ENCODE measurements at places on chromosomes 1 and 21. TPM values are rescaled to one million over a fixed set of nuclear protein-coding genes. Genes with fewer than 3 reads are reported as not detected.

Gene PLEKHO1
- total RNA-seq, result 45.9 TPM

Gene SLC30A2
- total RNA-seq, result 3.0 TPM

Gene PRR9
- not detected for total RNA-seq

Gene NGF
- 4.0 TPM for total RNA-seq

Gene IVL
- total RNA-seq, result not detected

Gene CRNN
- not detected for total RNA-seq

Gene OR6N1
- total RNA-seq, result not detected

Gene FALEC
- total RNA-seq, result not detected

Gene PRDM15
- total RNA-seq, result 3.8 TPM

Gene CLCA4
- not detected for total RNA-seq

GRCh38 chr1:147600119-147601111 lies 59.1 kb downstream of the BCL9 start:
- DNase-seq, result no peak

DNA sequence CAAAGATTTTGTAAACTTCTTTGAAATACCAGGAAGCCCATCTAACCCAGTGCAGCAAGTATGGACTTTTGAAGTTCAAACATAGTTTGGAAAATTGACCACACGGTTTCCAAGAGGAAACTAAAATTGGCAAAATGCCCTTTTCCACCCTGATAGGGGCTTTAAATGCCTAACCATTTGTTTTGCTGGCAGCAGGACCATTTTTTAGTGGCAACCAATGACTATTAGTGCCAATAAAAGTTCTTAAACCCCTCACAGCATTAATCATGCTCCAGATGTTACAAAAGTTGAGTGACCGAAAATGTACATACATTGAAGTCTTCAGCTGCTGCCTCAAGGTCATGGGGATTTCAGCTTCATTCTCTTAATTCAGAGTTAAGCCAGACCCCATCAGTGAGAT lies 46.4 kb upstream of the ENAH start:
- no peak for DNase-seq

GRCh38 chr1:47175227-47175934 lies 14.5 kb downstream of the PDZK1IP1 start:
- no peak for DNase-seq

- no peak for DNase-seq
These were observed 19.4 kb downstream of the PDE4B start for GRCh38 chr1:65812065-65812464.

GRCh38 chr1:177611402-177611801 lies 358.5 kb downstream of the SEC16B start:
- DNase-seq, result no peak

GRCh38 chr1:43942411-43942810 lies 4.3 kb upstream of the IPO13 start:
- no peak for DNase-seq

- DNase-seq, result no peak
These were observed 69.9 kb upstream of the TARDBP start for GRCh38 chr1:10942542-10942912.

DNA sequence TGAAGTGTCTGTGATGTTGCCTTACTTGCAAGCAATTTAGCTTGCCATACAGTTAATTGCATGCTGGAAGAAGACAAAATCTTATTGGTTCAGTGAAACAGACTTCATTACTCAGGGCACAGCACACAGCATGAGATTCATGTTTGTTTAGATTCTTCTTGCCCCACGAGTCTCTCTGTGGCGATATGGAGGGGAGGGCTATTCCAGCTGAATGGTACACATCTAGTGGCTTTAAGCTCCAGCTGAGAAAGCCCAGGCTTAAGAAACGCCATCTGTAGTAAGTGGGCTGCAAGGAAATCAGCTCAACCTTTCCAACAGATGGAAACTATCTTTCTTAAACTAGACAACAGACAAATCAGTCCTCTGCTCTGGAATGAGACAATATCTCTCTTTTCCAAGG lies 1022.0 kb downstream of the NCAM2 start:
- no peak for DNase-seq

GRCh38 chr1:15885269-15885668 lies 37.8 kb downstream of the SPEN start:
- no peak for DNase-seq

DNA sequence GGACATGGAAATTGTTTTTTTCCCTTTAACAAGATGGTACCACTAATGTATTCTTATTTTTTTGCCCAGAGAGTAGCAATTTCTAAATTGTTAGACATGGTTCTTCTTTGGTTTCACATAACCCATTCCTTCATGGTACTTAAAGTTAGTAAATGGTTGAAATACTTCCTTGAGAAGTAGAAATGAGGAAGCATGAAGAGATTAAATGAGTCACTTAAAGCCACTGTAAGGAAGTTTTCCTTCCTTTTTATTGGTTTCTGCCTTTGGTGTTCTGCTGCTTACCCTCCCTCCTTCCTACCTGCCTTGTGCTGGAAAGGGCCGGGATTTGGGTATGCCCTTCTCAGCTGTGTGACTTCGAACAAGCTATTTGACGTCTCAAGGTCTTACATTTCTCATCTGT lies 101.0 kb downstream of the KIF26B start:
- DNase-seq, result no peak

- no peak for DNase-seq
These were observed 35.2 kb upstream of the RCSD1 start for GRCh38 chr1:167594822-167595221.

DNA sequence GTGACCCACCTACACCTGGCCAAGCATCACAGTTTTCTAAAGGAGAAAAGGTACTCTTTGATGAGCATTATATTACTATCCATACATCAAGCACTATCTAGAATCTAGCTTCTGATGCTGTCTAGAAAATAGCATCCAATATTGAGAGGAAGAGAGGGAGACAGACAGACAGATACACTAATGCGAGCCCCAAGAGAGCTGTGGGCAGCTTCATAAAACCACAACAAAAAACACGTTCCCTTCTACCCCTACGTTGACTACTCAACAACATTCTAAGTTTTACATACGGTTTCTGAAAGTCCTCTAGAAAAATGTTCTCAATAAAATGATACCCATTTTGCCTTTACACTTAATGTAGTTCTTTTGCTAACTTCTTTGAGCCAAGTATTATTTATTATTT lies 221.8 kb downstream of the SLC45A1 start:
- no peak for DNase-seq

- DNase-seq, result no peak
These were observed 55.0 kb downstream of the NTMT2 start for GRCh38 chr1:170200621-170201397.

- DNase-seq, result no peak
These were observed 3.7 kb upstream of the PAQR6 start for GRCh38 chr1:156251527-156251926.

- no peak for DNase-seq
These were observed 570 bp upstream of the PEX10 start for GRCh38 chr1:2412773-2413494.

GRCh38 chr1:85584264-85584781 lies 3.8 kb downstream of the CCN1 start:
- no peak for DNase-seq

- no peak for DNase-seq
These were observed 190.6 kb downstream of the DPYD start for GRCh38 chr1:97730271-97730670.

DNA sequence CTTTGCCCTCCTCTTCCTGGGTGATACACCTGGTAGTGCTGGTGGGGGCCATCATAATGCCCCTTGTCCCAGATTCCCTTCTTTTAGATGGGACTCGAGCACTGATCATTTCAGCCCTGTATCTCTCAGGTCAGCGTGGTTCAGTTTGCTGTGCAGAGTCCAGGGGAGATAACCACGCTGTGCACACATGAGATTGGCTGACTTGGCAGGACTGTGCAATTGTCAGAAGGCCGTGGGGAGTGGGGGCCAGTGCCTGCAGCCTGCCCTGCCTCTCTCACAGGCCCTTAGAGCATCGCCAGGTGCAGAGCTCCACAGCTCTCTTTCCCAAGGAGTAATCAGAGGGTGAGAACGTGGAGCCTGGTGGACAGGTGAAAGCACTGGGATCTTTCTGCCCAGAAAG lies 15.2 kb downstream of the EPHX1 start:
- DNase-seq, result no peak

DNA sequence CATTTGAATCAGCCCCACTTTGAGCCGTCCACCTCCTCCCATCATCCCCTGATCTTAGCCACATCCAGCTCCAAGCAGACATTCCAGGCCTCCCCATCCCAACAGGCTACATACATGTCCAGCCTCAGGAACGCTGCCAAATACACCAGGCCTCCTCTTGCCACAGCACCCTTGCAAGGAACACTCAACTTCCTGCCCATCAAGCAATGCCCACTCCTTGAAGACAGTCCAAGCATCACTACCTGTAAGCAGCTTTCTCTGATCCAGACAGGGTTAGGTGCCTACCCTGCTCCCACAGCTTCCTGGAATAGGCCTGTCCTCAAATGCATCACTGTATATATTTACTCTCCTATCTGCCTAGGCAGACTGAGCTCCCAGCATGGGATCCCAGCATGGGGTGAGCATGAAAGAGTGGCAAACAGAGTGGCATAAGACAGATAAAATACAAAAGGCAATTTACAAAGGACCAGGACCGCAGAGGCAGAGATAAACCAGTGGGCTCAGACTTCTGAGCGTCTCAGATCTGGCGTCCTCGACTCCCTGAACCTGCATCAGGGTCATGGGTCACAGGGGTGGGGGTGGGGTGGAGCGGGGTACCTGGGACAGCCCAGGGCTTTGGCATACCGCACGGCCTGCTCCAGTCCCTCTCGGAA lies 816 bp downstream of the HYI start:
- DNase-seq, result no peak

GRCh38 chr1:10431070-10431730 lies 967 bp downstream of the CENPS start:
- no peak for DNase-seq

DNA sequence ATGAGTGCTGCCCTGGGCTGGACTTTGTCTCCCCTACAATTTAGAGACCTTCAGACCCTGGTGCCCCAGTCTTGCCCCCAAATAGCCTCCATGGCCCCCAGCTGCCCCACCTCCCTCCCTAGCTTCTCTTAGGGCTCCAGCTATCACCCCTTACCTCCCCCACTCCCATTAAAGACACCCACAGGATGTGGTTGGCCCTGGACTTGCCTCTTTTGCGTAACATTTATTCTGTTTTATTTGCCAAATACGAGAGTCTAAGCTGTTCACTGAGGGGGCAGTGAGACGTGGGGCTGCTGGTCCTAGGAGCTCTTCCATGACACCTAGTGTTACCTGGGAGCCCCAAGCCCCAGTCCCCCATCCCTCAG lies 4.5 kb downstream of the ZC3H12A start:
- DNase-seq, result no peak

GRCh38 chr1:207870306-207871031 lies 40.5 kb downstream of the CD34 start:
- DNase-seq, result no peak

DNA sequence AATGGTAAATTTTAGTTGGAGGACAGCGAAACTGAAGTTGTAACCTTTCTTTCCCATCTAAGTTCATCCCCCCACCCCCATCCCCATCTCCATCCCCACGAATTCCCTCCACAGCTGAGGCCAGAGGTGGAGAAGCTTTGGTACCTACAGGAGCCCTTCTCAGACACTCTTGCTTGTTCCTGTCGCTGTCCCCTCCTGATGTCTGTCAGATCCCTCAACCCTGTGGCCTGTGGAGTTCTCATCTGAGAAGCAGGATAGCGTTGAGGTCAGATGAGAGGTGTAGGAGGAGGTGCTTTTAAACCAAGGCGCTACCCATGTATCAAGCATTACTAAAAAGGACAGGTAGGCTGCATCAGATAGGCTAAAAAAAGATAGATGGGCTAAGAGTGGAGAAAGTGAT lies 769 bp downstream of the NTPCR start:
- DNase-seq, result no peak

DNA sequence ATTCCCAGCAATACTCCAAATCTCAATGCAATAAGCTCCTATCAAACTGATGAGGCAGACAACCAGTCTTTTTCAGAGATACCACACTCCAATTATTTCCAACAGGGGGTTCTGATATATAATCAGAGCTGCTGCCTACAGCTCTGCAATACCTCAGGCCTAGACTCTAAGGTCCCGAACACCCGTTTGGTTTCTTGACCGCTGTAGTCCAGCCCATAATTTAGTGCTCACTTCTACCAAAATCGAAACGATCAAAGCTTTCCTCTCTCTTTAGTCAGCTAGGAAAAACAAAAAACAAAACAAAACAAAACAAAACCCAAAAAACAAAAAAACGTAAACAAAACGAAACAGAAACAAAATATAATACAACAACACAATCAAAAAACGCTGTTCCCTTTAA lies 453.0 kb downstream of the NEGR1 start:
- DNase-seq, result no peak

GRCh38 chr1:50822035-50822776 lies 137.9 kb downstream of the FAF1 start:
- no peak for DNase-seq

GRCh38 chr1:94969137-94969536 lies 42.2 kb upstream of the CNN3 start:
- DNase-seq, result no peak

DNA sequence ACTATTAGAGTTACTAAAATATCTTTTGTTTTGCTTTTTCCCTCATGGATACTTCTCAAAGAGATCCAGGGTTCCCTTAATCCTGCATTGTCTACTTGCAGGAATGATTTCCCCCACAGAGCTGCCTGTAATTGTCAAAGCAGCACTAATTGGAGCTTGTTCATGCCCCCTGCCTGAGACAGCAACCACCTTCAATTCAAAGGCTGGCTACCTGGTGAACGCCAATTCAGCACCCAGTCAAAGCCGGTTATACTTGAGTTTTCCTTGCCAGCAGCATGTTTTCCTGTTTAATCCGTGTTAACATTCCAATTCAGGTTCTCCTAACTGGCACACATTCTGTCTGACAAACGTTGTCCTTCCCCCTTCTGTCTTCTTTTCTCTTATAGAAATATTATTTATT lies 382.9 kb downstream of the NTNG1 start:
- no peak for DNase-seq

GRCh38 chr1:227298512-227299240 lies 19.6 kb downstream of the CDC42BPA start:
- DNase-seq, result no peak

GRCh38 chr1:24426744-24427544 lies 11.3 kb downstream of the NIPAL3 start:
- no peak for DNase-seq

GRCh38 chr1:3307359-3307758 lies 147.1 kb upstream of the ARHGEF16 start:
- no peak for DNase-seq

- DNase-seq, result no peak
These were observed 7.8 kb upstream of the CD46 start for GRCh38 chr1:207744000-207744534.
